Esophagus squamous epithelium (tissue), 5 donors: ENCODE measurements at places on chromosomes 1 and 21. TPM values are rescaled to one million over a fixed set of nuclear protein-coding genes. Genes with fewer than 3 reads are reported as not detected.

DNA sequence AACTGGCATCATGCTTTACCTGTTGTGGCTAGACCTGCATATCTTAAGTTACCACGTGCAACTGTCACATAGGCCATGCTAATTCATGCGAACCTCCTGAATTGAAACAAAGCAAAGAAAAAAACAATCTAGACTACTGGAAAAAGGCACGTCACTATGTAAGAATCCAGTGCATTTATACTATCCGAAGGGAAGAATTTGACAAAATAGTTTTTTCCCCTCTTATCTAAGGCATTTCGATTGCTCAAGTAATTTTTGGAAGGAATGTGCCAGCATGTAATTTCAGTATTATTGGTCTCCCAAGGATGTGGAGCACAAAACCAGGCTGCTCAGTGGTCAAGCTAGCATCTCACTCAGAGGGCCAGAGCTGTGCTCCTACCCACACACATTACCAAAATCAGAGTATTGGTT is 31.5 kb upstream of the C1orf198 start:
- no peak overlapping the region for H3K4me3 ChIP-seq
- DNase-seq, result no peak
- H3K36me3 ChIP-seq, result no peaks in the 10 kb centered on the region
- H3K4me1 ChIP-seq, result no peaks in the 10 kb centered on the region

DNA sequence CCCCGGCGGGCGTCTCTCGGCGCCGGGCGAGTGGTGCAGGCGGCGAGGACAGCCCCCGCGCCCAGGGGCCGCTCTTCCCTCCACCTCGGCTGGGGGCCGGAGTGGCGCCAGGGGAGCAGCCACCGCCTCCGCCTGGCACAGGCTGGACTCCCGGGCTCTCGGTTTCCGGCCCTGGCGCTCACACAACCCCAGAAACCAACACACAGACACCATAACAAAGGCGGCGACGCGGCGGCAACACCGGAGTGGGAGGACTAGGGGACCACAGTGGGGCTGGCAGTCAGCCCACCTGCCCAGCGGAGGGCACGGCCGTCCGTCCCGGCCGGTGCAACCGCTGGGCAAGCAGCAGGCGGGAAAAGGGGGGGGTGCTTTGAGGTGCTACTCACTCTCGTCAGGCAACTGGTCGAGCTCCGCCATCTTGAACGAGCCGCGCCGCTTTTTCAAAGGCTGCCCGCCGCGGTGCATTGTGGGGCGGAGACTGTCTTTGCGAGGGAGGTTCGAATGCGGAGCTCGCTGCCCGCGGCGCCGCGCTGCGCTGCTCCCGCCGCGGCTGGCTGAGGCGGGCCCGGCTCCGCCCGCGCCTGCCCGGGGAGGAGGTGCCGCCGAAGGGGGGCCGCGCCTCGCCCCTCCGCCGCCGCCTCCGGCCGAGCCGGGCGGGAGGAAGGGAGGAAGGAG is at the start of gene LIN9:
LIN9 (minus strand) TSS at position 442 of the 675 bp plus-strand sequence; CDS start at position 417, 25 bp downstream.
- no peaks in the 10 kb centered on the region for H3K36me3 ChIP-seq
- H3K4me3 ChIP-seq, result peak within 1 kb of the TSS; percentile 55
- no peaks in the 10 kb centered on the region for H3K27me3 ChIP-seq
- DNase-seq, result peak; percentile 46

TRAPPC3 gene
- 132 TPM for total RNA-seq

DNA sequence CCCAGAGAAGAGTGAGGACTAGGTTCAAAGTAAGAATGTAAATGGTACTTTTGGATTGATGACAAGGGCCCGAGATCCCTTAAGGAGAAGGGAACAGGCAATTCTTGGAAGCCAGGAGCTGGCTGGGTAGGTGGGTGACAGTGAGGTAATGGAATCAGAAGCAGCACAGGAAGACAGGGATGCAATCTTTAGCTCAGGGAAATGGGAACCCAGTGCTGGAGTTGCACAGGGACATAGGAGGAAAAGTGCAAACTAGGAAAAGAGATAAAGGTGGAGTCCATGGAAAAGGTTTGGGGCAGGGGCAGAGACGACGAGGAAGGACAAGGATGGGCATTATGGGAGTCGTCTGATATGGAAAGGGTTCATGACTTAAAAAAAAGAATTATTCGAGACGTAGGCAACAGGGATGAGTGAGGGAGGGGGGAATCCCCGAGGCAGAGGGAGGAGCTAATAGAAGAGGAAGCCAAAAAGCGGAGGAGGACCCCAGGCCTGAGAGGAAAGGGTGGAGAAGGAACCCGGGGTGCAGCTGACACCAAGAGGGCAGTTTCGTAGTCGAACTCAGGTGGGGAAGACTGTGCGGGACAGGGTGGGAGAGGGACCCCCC is 495 bp downstream of the PI4KB start:
- peak overlapping the region; percentile 95 for H3K27ac ChIP-seq
- H3K27me3 ChIP-seq, result no peaks in the 10 kb centered on the region
- peak overlapping the region; percentile 90 for H3K4me3 ChIP-seq

GRCh38 chr21:14526836-14527695 is 19.0 kb downstream of the SAMSN1 start:
- no peak overlapping the region for H3K27ac ChIP-seq
- DNase-seq, result no peak
- no peaks in the 10 kb centered on the region for H3K36me3 ChIP-seq
- no peaks in the 10 kb centered on the region for H3K4me1 ChIP-seq

DMRTA2 gene
- 1.6 TPM for total RNA-seq

SGIP1 gene
- 5.2 TPM for total RNA-seq

GRCh38 chr1:224489534-224490365 is 55.2 kb upstream of the WDR26 start:
- H3K36me3 ChIP-seq, result no peaks in the 10 kb centered on the region
- no peaks in the 10 kb centered on the region for H3K27me3 ChIP-seq
- no peak overlapping the region for H3K27ac ChIP-seq
- no peaks in the 10 kb centered on the region for H3K4me1 ChIP-seq
- H3K4me3 ChIP-seq, result no peak overlapping the region

GRCh38 chr21:35212393-35213127 is 163.5 kb upstream of the RUNX1 start:
- no peak overlapping the region for H3K4me3 ChIP-seq
- no peaks in the 10 kb centered on the region for H3K36me3 ChIP-seq
- H3K27me3 ChIP-seq, result no peaks in the 10 kb centered on the region

PODN gene
- 25.5 TPM for total RNA-seq

NBPF12 gene
- total RNA-seq, result 12.2 TPM

FAM163A gene
- not detected for total RNA-seq

TMEM54 gene
- total RNA-seq, result 182 TPM

DNA sequence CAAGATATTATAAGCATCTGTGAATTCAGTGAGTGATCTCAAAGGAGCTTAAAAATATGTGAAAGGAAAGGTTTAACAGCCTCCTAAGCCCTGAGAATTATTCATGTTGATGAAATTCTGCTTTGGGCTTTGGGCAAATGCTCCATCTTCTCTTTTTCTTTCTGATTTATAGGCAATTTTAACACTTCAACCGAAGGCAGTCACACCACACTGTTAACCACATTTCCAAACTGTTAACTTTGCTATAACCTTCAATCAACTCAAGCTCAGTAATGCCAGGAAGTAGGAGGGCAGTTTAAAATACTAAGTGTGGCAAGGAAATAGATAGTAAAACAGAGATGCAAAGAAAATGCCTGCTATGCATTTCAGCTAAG is 54.4 kb upstream of the NEK7 start:
- no peak for DNase-seq
- H3K27me3 ChIP-seq, result no peaks in the 10 kb centered on the region
- H3K4me1 ChIP-seq, result no peaks in the 10 kb centered on the region
- H3K27ac ChIP-seq, result no peak overlapping the region

GRCh38 chr1:233993651-233994050 is 89.2 kb downstream of the SLC35F3 start:
- peaks cover 24% of the 10 kb centered on the region for H3K27me3 ChIP-seq
- no peaks in the 10 kb centered on the region for H3K4me1 ChIP-seq
- H3K27ac ChIP-seq, result no peak overlapping the region
- no peaks in the 10 kb centered on the region for H3K36me3 ChIP-seq

PTGER3 gene
- 10.3 TPM for total RNA-seq

RPE65 gene
- not detected for total RNA-seq

- no peaks in the 10 kb centered on the region for H3K27me3 ChIP-seq
- no peak overlapping the region for H3K4me3 ChIP-seq
- no peak for DNase-seq
- H3K27ac ChIP-seq, result no peak overlapping the region
Observed at GRCh38 chr1:200795156-200795555, 56.5 kb downstream of the CAMSAP2 start.

DNA sequence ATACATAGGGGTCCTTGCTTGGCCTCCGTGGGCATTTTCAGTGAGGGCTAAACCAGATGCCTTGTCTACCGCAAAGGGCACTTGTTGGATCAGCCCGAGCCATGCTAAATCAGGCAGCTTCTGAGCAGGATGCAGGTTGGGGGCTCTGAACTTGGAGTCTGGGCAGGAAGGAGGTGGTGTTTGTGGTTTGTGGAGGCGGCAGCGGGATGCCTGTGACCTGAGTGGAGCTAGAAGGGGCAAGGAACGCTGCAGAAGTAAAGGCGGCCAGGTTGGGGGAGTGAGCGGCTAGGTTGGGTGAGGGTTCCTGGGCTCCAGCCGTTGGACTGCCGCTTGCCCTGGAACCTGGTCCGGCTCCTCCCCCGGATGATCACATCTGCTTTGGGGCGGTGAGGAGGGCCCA is 183.9 kb downstream of the CAMTA1 start:
- no peaks in the 10 kb centered on the region for H3K4me1 ChIP-seq
- no peaks in the 10 kb centered on the region for H3K36me3 ChIP-seq

DNA sequence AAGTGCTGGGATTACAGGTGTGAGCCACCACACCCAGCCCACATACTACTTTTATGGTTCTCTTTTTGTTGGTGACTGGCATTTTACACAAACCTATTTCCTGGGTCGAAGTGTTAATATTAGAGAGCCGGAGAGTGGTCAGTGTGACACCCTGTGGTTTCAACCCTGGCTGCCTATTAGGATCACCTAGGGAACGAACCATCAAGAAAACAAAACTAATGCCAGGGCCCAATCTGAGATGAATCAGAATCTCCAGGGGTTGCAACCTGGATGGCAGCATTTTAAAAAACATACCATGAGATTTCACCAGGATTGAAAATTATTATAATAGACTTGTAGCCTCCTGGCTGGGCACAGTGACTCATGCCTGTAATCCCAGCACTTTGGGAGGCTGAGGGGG is 6.1 kb downstream of the MRPS21 start:
- no peaks in the 10 kb centered on the region for H3K27me3 ChIP-seq
- H3K4me1 ChIP-seq, result peaks cover 4% of the 10 kb centered on the region
- peaks cover 14% of the 10 kb centered on the region for H3K36me3 ChIP-seq
- DNase-seq, result no peak

DNA sequence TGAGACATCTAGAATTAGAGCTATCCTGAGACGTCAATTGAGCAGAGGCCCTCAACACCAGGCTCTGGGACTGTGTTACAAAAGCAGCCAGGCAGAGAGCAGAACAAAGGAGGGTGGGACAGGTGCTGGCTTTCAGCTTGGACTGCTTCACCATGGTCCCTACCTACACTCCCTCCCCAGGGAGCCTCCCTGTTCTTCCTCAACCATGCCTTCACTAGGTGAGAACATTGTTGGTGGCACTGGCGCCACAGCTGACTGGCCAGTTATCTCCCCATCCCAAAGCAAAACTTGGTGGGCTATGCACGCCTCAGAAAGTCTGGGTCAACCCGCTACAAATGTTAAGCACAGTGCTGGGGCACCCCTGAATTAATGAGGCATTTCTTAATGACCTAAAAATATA is 87.8 kb downstream of the NMNAT2 start:
- no peak overlapping the region for H3K4me3 ChIP-seq
- no peaks in the 10 kb centered on the region for H3K36me3 ChIP-seq
- no peak overlapping the region for H3K27ac ChIP-seq
- no peaks in the 10 kb centered on the region for H3K27me3 ChIP-seq
- DNase-seq, result no peak

DSCAM gene
- 0.06 TPM for total RNA-seq

RASAL2 gene
- 20.4 TPM for total RNA-seq

DNA sequence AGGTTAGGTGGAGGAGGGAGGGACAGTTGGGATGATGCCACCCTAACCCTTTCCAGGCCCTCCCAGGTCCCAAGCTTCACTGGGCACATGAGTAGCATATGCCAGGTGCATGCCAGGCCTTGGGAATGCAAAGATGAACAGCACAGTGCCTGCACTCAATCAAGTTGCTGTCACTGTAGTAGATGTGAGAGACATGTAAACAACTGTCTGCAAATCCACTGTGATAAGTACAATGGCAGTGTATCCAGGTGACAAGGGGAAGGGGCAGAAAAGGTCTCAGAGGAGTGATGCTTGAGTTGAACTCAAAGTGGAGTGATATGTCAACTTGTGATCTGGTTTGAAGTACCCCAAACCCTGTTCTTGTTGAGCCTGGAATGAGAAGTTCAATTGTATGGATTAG is 49.5 kb upstream of the LRRN2 start:
- H3K4me3 ChIP-seq, result no peak overlapping the region
- no peaks in the 10 kb centered on the region for H3K36me3 ChIP-seq
- DNase-seq, result no peak
- no peak overlapping the region for H3K27ac ChIP-seq

LDLRAD1 gene
- total RNA-seq, result 1.4 TPM

AMIGO1 gene
- total RNA-seq, result 0.45 TPM

- H3K4me3 ChIP-seq, result no peak overlapping the region
- no peaks in the 10 kb centered on the region for H3K27me3 ChIP-seq
- no peaks in the 10 kb centered on the region for H3K4me1 ChIP-seq
- no peaks in the 10 kb centered on the region for H3K36me3 ChIP-seq
Observed at GRCh38 chr1:163144418-163144817, 58.3 kb downstream of the RGS5 start.

TSACC gene
- total RNA-seq, result not detected

DNA sequence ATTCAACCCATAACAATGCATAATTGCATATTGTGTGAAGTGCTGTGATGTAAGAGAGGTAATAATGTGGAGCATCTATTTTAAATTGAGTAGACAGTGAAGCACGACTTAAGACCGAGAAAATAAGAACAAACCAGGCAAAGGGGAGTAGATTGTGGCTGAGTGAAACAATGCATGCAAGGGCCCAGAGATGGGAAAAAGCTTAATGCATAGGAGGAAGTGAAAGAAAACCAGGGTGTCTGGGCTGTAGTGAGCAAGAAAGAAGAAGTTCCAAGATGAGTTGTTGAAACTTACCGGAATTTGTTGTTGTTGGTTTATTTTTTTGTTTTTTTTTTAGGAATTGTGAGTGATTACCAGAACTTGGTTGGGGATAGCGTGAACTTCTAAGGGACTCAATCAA is 104.7 kb downstream of the SNX7 start:
- DNase-seq, result no peak
- no peak overlapping the region for H3K27ac ChIP-seq
- no peak overlapping the region for H3K4me3 ChIP-seq
